Activated naive CD4-positive, alpha-beta T cell treated with anti-CD3 and anti-CD28 coated beads, Interleukin-2, amount 50 U/mL, for 16 hours (primary cell): ENCODE measurements at places on chromosomes 5 and 9.

DNA sequence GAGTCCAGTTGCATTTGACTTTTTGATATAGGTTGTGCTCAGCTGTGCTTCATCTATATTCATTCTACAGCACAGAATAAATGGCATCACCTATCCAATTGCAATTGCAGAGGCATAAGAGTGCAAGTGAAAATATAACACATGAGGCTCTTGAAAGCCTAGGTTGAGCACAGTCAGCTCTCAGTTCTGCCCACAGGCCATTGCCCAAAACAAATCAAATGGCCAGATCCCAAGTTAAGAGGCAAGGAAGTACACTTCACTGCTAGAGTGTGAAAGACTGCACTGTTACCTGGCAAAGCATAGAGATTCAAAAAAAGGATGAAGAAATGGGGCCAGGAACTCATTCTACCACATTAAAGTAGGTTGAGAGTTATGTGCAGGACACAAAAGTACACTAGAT, 305.5 kb upstream of the SEMA6A start:
- DNase-seq: no peak

DNA sequence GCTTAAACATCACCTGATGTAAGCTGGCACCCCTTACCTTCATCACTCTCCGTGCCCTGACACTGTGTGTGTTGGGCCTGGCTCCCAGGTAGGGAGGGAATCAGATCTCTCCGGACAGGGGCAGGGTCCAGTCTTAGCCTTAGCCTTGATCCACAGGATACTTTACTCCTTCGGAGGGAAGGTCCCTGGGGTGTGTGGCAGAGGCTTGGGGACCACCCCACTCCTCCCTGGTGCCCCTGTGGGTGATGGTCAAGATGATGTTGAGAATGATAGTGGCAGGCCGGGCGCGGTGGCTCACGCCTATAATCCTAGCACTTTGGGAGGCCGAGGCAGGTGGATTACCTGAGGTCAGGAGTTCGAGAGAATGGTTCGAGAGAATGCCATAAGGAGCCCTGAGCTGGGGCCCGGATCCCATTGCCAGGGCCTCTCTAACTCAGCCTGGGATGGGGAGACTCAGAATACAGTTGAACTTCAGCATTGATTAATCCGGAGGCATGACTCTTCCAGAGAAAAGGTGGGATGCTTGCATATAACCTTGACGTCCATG, 269.5 kb downstream of the HSPA4 start:
- DNase-seq: no peak

DNA sequence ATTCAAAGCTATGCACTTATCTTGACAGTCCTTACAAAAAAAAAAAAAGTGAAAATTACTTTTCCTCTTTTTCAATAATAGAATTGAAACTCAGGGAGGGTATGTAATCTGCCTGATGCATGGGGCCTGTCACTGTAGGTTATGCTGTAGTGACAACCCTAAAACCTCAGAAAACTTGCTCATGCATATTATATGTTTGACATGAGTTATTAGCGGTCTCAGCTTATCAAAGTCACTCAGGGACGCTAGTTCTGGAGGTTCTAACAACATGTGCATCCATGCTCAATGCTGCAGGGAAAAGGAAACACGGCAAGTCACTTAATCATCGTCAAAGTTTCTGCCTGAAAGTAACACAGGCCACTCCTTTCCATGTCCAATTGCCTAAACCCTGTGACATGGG, 78.4 kb upstream of the TMEM252 start:
- no peak for DNase-seq

DNA sequence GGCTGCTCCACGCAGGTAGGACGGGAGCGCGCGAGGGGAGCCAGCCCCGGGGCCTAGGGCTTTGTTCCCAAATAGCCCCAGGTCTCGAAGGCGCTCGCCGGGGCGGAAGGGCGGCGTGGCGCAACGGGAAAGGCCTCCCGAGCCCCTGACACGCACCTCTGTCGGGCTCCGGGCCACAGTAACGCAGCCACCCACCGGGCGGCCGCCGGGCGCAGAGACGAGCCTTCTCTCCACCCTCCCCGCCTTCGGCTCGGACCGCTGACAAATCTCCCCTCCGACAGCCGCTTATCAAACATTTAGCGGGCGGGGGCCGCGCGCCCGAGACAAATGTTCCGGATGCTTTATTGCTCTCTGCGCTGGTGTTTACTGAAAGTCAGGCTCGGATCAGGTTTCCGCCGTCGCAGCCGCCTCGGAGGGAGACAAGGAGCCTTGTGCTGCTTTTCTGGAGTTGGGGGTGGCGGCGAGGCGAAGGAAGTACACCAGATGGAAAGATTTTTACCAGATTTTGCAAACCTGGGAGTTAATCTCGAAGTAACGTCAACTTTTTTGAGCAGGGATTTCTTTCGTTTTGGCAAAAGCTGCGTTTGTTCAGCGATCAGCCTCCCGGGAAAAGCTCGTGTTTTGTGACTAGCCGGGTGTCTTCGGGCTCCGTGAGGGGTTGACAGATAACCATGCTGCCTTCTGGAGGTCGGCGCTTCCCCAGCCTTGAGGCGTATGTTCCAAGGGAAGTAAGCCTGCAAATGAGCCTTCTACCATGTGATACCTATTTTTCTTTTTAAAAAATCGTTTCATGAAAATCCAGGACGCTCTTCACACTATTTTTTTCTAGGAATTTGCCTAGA, 950 bp downstream of the RGMB start:
- DNase-seq: peak; percentile 59
